Hypothalamus (tissue), 51 donors: ENCODE measurements at places on chromosomes 2 and 18.

DNA sequence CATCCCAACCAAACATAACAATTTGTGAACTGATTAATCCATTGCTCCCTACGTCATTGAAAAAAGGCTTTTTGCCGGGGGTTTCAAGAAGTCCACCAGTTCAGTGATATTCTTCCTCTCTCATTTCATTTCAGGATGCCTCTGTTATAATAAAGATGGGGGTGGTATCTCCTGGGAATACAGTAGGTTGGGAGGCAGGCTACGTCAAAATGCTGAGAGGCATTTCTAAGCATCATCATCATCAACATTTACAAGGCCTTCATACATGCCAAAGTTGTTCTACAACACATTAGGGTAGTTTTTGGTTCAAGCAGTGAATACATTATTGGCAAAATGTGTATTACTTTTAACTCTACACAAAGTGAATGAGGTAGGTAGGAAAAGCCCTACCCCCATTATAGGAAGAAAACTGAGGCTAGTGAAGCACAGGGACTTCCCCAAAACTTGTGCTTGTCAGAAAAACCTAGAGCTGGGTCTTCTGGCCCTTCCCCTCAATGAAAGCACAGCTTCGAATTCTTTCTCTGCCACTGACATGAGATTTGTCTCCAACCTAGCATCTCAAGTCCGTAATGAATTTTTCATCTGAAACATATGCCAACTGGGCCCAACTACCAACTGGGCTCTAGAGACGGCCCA lies 11.3 kb downstream of the OSR1 start:
- no peak for DNase-seq

DNA sequence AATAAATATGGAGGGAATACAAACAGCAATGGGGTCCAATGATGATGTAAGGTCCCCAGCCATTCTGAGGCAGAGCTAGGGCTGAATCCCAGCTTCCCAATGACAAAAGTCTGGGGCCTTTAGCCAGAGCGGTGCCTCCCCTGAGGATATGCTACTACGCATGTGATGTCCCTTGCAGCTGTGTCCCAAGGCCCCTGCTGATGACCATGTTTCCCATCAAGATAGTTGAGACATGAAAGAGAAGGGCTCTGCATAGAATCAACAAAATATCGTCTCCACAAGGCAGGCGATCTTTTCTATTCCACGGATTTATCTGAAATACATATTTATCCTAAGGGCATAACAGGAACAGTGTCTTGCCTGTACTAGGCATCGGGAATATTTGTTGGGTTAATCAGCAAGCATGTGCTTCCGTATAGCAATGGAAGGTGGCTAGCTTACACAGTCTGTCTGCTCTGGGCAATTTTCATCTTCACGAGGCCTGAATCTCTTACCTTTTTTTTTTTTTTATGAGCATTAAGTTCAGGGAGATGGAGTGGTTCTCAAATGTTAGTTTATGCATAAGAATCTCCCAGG lies 284.6 kb downstream of the CNTNAP5 start:
- no peak for DNase-seq

DNA sequence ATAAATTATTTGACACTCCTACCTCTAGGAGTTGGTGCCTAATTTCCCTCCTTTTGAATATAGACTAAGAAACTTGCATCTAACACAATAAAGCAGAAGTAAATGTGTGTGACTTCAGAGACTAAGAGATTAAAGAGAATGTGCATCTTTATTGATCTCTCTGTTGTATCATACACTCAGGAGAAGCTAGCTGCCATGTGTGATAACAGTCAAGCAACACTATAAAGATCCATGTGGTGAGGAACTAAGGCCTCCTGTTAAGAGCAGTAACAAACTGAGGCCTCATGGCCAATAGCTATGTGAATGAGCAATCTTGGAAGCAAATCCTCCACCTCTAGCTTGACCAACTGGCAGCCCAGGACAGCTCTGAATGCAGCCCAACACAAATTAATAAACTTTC lies 3.4 kb downstream of the FANCL start:
- no peak for DNase-seq

DNA sequence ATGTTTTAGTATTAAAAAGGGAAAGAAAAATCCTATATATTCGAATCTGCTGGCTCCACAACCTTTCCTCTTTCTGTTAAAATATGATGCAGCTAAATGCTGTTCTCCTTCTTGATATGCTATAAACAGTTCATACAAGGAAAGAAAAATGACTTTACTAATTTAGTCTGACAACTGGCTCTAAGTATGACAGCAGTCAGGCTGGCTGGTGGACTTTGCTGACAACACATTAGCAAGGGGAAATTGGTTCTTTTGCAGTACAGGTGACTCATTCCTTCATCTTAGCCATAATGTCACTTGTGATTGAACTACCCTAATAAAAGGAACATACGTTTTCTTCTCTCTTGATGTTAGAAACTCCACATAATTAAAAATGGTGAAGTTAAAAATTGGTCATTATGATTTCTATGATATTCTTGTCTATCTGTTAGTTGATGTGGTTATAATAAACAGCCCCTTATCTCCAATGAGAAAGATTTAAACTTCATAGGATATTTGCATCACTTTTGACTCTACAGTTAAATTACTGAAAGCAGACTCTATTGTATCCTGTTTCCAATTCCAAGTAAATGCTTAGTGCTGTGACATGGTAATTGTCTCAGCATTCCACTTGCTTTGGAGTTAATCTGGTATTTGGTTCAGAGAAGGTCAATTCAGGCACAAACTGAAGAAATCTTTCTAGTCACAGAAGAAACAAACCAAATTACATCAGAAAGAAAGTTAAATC lies 315.3 kb upstream of the GULP1 start:
- DNase-seq, result no peak

DNA sequence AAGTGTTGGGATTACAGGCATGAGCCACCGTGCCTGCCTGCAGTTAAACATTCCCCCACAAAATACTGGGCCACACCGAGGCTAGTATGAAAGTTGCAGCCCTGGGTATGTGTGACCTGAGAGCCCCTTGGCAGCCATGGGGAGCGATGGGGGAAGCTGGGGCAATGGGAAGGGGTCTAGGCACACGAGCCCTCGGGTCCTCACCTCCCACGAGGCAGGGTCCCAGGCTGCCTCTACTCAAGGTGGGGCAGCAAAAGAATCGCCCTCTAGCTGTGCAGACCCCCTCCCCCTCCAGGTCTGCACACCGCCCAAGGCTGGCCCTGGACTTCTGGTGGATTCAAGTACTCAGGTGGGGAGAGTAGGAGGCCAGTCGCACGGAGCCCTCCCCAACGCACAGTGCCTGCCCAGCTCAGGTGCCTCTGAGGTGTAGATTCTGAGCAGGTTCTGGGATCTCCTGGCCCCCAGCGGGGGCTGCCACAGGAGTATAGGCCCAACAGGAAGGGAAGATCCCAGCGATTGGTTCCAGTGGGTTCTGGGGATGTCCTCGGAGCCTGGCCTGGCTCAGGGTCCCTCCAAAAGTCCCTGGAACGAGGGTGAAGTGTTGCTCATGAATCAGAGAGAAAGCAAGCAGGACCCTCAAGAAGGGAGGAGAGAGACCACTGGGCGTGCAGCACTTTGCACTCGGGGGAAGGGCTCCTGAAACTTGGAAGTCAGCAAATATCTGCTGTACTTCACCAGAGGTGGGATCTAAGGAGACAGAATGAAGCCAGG lies 2.6 kb downstream of the GPR35 start:
- no peak for DNase-seq

DNA sequence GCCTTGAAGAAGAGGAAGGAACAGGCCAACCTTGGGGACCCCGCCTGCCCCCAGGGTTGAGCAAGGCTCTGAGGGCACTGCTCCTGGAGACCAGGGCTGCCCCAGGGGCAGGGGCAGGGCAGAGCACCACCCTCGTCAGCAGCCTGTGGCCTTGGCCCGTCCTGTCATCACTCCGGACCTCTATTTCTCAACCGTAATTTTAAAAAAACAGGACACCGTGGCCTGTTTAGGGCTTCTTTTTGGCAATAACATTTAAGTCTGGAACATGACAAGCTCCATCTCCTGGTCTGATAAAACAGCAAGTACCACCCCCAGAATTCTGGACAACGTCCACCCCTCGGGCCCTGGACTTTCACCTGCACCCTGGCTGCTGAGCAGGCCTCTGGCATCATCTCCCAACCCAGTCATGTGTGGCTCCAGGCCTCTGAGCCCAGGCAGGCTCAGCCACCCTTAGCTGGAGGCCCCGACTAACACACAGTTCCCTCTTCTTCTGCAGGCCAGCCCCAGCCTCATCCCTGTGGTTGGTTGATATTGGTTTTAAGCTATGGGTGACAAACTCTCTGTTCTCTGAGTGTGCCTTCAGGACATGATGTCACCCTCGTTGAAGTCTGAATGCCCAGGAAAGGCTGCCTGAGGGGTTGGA lies 22.6 kb upstream of the ID2 start:
- no peak for DNase-seq

DNA sequence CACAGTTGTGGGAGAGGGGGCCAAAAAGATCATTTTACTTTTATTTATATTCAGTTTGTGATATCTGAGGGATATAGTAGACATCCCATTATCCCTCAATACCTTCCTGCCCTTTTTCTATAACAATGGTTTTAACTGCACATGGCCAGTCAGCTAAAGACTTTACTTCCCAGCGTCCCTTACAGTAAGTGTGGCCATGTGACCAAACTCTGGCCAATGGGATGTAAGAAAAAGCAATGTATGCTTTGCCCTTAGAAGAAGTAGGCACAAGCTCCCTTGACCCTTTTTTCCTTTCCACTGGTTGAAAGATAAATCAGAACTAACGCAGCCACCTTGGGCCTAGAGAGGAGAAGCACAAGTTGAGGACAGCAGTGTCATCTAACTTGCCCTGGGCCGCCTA lies 44.6 kb upstream of the LRPPRC start:
- no peak for DNase-seq

GRCh38 chr2:241754042-241754441 lies 19.6 kb downstream of the D2HGDH start:
- DNase-seq, result no peak

DNA sequence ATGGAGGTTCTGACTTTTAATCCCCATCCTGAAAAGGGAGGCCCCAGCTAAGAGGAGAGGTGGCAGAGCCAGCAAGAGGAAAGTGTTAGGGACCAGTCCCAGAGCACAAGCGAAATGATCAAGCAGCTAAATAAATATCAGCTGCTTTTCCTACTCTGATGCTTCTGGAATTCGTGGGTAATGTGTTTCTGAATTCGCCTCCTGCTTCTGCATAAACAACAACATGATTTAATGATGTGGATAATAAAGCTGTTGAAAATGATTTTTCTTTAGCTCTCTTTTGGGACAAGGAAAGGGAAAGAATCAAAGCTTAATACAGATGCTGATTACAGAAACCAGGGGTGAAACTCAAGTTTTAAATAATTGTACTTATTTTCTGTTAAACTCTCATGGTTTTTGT lies 329.7 kb downstream of the PDE11A start:
- DNase-seq, result no peak
